ENCODE measurements at places on chromosomes 7 and 10.

- DNase-seq, result no peak
Observed at GRCh38 chr7:157652161-157652953, 315.6 kb downstream of the DNAJB6 start.

- no peak for DNase-seq
Observed at GRCh38 chr7:85565276-85565675, 378.4 kb upstream of the SEMA3D start.

- DNase-seq, result no peak
Observed at GRCh38 chr7:158272091-158272490, 315.5 kb downstream of the PTPRN2 start.

- DNase-seq, result no peak
Observed at GRCh38 chr10:95276367-95277200, 14.2 kb downstream of the PDLIM1 start.

GRCh38 chr10:62057359-62057758 lies 155.9 kb downstream of the ARID5B start:
- no peak for DNase-seq

DNA sequence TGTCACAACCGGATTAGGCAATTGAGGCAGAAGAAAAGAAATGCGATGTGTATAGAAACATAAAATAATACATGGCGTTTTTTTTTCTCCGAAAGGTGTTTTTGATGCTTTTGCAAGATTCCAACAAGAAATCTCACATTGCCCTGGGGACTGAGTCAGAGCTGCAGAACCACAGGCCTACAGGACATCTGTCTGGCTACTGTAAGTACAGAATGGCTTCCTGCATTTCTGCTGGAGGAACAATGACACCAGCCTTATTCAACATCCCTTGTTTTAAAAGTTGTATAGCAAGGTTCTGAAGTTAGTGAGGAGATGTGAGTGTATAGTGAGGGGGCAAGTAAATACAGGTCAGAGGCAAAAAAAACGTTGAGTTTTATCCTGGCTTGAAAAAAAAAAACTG lies 256.4 kb downstream of the ABCA13 start:
- no peak for DNase-seq

DNA sequence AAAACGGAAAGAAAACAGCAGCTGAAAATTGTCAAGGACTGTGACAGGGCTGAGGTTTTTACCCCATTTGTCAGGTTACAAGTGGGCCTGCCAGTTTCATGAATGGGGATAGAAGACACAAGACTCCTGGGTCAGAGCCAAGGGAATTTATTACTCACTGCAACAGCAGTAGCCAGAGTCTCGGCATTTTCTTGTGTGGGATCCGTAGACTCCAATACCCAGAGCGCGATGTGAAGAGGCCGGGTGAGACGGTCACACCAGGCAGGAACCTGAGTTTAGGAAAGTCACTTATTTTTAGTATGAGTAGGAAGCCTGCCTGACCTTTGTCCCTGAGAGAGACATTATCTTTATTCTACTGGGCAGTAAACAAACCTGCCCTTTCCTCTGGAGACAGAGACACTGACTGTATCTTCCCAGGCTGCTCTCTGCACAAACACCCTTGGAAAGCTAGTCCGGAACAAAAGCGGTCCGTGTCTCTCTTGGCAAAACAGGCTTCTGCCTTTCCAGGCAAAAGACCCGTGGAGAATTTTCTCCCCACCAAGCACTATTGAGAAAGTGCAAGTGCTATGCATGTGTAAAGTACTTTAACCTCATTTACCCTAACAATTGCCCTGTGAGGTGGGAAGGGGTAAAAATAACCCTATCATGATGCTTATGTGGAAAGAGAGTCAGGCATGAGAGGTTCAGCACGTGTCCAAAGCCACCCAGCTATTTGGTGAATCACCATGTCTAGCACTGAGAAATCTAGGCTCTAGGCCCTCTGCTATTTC lies 58.4 kb downstream of the JCAD start:
- DNase-seq, result no peak

GRCh38 chr10:75649466-75649865 lies 218.0 kb downstream of the LRMDA start:
- DNase-seq, result no peak

DNA sequence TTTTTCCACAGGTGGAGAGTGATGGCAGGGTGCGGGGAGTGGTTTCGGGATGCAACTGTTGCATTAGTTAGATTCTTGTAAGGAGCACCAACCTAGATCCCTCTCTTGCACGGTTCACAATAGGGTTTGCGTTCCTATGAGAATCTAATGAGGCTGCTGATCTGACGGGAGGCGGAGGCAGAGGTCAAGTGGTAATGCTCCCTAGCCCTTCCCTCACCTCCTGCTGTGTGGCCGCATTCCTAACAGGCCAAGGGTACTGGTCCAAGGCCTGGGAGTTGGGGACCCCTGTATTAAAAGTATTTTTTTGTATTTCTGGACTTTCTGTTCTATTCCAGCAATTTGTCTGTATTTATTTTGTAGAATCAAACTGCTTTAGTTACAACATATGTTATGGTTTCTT lies 7.2 kb downstream of the CBLL1 start:
- DNase-seq, result no peak

GRCh38 chr7:6028563-6028962 lies 2.6 kb upstream of the ANKRD61 start:
- no peak for DNase-seq

Data from left lung (tissue), 14 donors.